ENCODE measurements at places on chromosomes 13 and 19.

- no peak for DNase-seq
Measured at GRCh38 chr13:33204130-33204927, 81.2 kb downstream of the STARD13 start.

- DNase-seq, result no peak
Measured at GRCh38 chr13:73579574-73580274, 520.9 kb downstream of the KLF5 start.

DNA sequence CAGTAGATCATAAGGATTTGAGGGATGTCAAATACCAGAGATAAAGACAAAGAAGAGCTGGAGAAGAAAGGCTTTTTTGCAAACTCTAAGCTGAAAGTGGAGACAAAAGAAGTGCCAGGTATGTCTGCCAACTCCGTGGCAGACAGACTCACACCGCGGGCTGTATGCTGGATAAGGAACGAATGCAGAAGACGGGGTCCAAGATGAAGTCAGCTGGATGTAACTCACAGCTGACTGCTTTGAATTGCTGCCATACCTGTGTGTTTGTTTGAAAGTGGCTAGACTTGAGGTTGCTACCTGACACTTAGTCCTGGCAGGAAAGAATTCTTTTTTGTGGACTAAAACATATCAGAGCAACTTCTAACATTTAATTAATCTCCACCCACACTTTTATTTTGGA, 398.8 kb downstream of the DLEU7 start:
- DNase-seq, result no peak

- no peak for DNase-seq
Measured at GRCh38 chr19:40355975-40356680, 7.6 kb downstream of the PLD3 start.

GRCh38 chr13:106377341-106377740, 158.1 kb downstream of the EFNB2 start:
- no peak for DNase-seq

GRCh38 chr13:51815848-51816247, 11.9 kb upstream of the DHRS12 start:
- DNase-seq, result no peak

GRCh38 chr19:12757544-12758274, 6.1 kb downstream of the BEST2 start:
- DNase-seq, result no peak

- DNase-seq, result no peak
Measured at GRCh38 chr13:87403748-87404432, 267.3 kb upstream of the SLITRK5 start.

GRCh38 chr13:83877651-83878355, 4.5 kb downstream of the SLITRK1 start:
- no peak for DNase-seq

- no peak for DNase-seq
Measured at GRCh38 chr19:55423225-55424005, 15.8 kb upstream of the UBE2S start.

- DNase-seq, result no peak
Measured at GRCh38 chr13:49864509-49864908, 71.6 kb downstream of the SPRYD7 start.

DNA sequence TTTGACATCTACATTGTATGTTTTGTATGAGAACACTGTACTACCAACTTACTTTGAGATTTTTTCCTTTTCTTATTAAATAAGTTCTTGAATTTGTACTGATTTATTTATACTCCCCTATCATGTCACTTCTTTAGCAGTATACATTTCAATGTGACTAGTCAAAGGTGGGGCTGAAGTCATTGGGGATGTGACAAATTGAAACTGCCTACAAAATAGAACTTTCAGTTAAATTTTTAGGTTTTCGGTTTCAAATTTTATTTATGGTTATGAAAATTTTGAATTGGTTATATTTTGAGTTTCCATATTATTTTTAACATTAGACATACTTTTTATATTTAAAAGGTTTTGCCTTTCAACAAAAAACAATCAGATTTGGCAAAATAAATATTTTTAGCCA, 221.6 kb downstream of the NBEA start:
- DNase-seq, result no peak

DNA sequence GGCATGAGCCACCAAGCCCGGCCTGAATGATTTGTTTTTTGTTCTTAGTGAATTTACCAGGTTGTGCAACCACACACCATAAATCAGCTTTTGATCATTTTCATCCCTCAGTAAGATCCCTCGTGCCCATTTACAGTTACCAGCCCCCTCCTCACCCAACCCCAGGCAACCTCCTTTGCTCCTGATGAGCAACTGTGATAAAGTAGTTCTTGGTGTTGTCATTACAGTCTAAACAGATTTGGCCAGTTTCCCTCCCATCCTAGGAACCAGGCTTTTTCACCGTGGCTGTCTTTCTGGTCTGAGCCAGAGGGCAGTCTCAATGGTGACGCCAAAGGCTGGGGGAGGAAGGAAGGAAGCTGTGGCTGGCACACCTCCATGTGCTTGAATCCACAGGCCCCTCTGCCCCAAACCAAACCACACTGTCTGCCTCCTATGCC, 61.2 kb upstream of the WDFY2 start:
- DNase-seq, result no peak

DNA sequence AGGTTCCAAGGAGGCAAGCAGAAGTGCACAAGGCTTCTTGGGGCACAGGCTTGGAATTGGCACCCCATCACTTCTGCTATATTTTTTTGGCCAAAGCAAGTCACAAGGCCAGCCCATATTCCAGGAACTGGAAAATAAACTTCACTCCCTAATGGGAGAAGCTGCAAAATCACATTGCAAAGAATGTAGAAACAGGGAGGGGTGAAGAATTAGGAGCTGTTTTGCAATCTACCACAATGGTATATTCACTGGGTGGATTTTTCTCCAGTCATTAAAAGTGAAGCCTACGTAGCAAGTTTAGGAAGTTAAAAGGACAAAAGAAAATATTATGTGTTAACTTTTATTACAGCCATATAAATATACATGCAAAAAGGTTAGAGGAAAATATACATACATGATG, 464.8 kb downstream of the COG6 start:
- no peak for DNase-seq

GRCh38 chr13:97127842-97128241, 94.3 kb upstream of the MBNL2 start:
- DNase-seq, result no peak

DNA sequence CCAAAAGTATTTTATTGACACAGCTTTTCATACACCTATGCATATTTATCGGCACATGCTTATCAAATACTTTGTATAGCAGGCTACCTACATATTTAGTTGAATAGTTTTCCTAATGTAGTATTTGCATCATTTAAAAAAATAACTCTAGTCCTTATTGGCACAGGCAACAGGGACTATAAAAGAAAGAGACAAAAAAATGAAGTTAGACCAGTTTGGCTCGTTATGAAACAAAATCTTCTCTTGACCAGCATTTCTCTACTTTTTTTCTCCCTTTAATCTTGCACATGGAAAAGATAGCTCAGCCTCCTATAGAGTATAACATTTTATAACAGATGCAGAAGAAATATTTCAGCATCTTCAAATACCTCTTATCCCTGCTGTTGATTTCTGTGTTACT, 794.8 kb upstream of the MIR17HG start:
- no peak for DNase-seq

DNA sequence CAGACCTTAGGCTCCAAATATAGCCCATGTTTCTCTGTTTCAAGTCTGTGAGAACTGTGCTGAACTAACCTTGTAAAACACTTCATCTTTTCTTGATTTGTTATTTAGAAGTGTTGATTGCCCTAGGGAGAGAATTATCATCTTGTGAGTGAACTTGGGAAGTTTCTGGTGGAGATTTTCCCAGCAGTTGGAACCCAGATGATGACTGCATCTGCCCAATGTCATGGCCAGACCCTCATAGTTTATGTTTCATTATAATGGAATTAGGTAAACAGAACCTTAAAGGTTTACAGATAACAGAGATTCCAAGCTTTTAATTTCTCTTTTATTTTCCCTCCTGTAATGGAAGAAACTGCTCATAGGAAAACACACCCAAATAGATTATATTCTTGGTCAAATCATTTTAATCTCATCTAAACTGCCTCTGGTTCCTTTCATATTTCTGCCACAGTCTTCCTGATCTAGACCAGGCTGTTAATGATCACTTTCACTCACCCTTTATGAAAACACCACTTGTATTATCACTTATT, 569.1 kb downstream of the KCTD12 start:
- no peak for DNase-seq

DNA sequence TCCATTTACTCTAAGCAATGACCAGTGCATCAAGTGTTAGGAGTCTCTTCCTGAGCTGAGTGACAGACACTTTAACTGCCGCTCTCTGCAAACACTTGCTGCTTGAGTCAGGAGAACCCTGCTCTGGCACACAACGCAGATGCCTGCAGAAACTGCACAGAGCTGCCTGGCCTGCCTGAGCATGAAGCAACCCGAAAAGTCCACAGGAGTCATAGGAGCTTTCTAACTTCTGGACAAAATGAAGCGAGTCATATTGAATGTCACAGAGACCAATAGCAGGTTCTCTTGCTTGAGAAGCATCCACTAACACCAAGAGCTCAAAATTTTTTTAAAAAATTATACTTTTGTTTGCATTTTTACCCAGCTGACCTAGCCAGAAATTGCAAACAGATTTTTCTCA, 232.4 kb downstream of the LHFPL6 start:
- no peak for DNase-seq

DNA sequence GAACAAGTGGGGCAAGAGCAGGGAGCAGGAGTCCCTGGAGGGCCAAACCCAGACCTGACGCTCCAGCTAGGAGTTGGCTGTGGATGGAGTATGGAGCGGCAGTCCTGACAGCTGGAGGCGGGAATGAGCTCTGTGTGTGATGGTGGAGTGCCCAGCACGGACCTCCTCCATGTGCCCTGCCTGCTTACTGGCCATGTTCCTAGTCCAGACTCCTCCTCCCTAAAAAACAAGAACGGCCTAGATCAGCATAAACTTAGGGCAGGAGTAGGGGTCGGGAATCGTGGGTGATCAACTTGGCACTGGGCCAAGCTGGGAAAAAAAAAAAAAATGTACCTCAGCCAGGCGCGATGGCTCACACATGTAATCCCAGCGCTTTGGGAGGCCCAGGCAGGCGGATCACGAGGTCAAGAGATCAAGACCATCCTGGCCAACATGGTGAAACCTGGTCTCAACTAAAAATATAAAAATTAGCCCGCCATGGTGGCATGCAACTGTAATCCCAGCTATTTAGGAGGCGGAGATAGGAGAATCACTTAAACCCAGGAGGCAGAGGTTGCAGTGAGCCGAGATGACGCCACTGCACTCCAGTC, 29.5 kb downstream of the LTBP4 start:
- DNase-seq, result no peak

- DNase-seq, result no peak
Measured at GRCh38 chr13:69579351-69579750, 528.3 kb upstream of the ATXN8OS start.

- DNase-seq, result no peak
Measured at GRCh38 chr19:56141417-56141993, 418 bp downstream of the ZNF444 start.

- DNase-seq, result no peak
Measured at GRCh38 chr19:7965921-7966665, 22.6 kb upstream of the TIMM44 start.

- DNase-seq, result no peak
Measured at GRCh38 chr19:29128203-29128602, 84.7 kb downstream of the UQCRFS1 start.

DNA sequence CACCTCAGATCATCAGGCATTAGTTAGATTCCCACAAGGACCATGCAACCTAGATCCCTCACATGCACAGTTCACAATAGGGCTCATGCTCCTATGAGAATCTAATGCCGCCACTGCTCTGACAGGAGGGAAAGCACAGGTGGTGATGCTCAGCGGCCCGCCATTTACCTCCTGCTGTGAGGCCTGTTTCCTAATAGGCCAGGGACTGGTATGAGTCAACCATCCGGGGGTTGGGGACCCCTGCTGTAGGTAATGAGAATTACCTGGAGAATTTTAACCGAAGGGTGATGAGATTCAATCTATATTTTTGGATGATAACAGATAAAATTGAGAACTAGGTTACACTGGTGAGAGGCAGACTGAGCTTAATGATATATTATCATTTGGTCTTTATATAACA, 101.4 kb downstream of the LACC1 start:
- no peak for DNase-seq

DNA sequence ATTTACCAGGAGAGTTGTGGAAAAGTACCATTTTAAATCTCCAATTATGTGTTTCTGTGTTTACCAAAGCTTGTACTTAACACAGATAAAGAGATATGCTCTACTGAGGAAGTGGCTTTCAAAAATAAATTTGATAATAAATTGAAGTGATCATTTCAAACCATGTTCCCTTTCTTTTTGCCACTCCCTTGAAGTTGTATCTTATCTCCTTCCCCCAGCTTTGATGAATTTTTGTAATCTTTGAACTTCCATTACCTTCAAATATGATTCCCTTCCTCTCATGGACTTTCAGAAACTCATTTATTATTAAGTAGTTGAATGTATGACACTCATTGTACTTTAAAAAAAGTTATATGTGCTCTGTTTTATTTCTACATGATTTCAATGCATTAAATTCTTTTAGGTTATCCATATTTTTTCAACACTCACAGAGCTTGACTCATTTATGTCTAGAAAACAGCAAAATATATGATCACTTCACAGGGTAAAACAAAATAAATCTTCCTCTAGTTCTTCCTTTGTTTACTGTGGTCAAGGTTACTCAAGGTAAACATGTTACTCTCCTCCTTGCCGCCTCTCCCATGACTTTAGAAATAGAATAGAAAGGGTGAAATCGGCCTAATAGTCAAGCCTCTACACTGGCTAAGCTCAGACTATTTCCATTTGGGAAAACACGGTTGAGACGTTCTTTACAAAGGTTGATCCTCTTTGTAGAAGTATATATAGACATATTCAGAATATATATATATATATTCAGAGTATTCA, 251.2 kb upstream of the SPRY2 start:
- DNase-seq, result no peak

- DNase-seq, result no peak
Measured at GRCh38 chr19:29590278-29590677, 15.8 kb upstream of the POP4 start.

DNA sequence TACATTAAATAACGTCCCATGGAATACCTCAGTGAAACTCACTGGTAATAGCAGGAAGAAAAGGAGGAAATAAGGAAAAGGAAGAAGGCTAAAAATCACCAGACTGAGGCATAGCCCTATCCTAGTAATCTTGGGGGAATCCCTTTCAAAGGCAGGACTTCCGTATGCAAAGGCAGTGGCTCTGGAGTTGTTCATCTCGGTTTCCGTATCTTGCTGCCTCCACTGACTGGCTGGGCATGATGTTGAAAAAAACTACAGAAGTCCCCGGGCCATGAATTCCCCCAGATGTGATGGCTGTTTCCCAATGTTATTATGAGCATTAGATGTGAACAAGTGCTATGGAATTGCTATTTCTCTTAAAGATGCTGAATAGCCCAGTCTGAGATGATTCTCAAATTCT, 5.5 kb downstream of the FPR2 start:
- DNase-seq, result no peak

- DNase-seq, result no peak
Measured at GRCh38 chr13:76845367-76845766, 40.8 kb downstream of the KCTD12 start.

- no peak for DNase-seq
Measured at GRCh38 chr19:489418-490196, 6.7 kb upstream of the MADCAM1 start.

All from vagina (tissue), 2 donors.